ENCODE measurements at places on chromosomes 2 and 18.

DNA sequence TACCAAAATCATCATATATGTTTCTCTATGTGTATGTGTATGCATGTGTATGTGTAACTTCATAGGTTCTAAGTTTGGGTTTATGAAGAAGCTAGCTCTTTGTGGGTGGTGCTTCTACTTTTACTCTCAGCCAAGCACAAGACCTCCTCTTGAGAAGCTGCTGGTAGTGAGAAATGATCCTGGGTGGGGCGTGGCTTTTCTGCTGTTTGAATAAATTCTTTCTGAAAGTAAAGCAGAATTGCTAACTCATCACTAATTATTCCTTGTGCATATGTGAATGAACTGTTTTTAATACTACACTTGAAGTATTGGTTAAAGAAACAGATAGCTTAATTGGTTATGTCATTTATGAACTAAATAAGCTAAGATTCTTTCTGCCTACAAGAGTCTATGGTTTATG, 7.6 kb upstream of the GAREM1 start:
- no peak for DNase-seq

- DNase-seq: no peak
Observed at GRCh38 chr2:192157776-192158175, 37.0 kb downstream of the TMEFF2 start.

DNA sequence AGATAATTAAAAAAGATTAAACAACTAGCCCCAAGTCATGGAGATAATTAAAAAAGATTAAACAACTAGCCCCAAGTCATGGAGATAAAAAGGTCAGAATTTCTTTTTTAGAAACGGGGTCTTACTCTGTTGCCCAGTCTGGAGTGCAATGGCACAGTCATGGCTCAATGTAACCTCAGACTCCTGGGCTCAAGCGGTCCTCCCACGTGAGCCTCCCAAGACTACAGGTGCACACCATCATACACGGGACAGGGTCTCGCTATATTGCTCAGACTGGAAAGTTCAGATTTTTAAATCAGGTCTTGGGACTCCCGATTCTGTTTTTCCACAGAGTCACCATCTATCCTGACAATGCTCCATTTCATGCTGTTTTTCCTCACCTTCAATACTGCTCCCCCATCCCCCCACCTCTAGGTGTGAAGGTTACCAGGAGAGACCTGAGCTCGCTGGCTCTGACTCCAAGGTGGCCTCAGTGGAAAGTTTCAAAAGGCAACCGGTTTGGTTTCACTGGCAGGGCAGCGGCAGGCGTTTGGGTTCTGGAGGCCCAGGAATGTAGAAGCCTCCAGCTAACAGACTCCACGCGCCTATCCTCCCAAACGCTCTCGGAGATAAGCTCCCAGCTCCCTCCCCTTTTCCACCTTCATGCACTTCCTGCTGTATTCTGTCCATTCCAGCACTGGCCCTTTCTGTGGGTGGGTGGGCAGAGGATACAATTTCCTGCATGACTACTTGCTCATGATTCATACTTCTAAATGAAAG, 2.9 kb upstream of the SEMA4C start:
- DNase-seq: no peak

DNA sequence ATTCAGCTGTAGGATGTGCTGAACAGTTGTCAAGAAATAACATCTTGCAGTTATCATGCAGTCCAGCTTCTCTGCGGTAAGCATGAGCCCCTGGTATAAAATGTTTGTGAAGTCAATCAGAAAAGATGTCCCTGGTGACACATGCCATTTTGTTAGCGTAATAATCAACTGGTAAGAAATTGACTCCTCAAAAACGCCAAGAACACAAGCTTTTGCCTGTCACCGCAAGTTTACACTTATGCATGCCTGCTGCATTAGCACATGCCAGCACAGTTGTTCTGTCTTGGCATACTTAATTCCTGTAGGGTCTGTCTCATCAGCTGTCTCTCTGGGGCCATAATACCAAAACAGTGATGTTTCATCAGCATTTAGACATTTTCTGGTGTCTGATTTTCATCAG, 524.8 kb upstream of the DSEL start:
- no peak for DNase-seq

DNA sequence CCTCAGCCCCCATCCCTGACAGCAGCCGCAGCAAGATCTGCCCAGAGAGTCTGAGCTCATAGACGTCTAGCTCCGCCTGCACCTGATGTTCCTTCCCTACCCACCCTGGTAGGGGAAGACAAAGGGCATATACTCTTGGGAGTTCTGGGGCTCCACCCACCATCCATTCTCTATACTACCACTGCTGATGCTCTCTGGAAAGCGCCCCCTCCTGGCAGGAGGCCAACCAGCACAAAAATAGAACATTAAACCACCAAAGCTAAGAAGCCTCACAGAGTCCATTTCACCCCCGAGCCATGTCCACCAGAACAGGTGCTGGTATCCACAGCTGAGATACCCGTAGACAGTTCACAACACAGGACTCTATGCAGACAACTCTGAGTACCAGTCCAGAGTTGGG, 662.6 kb upstream of the FAM98A start:
- no peak for DNase-seq

GRCh38 chr2:28442328-28442727, 49.7 kb downstream of the FOSL2 start:
- no peak for DNase-seq

DNA sequence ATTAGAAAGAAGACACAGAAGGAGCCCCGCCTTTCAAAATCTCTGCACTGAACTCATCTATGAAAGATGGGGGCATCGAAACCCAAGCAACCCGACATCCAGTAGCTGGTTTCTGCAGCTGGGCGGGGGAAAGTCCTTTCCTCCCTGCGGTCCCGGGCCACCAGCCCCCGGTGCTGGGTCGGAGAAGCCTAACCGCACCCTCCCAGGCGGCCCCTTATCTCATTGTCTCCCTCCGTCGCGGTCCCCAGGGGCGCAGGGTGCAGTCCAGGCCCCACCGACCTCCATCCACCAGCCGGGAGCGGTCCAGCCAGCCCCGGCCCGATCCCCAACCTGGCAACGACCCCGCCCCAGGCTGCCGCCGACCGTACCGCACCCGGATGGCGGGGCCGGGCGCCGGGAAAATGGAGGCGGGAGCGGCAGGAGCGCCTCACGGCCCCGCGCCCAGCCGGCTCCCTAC, 452 bp downstream of the RAPH1 start:
- peak; percentile 9 for DNase-seq

GRCh38 chr2:46781468-46782189, 134.0 kb downstream of the MCFD2 start:
- DNase-seq: no peak

GRCh38 chr2:30565851-30566358, 118.9 kb downstream of the LCLAT1 start:
- DNase-seq: no peak

GRCh38 chr2:190136825-190137224, 74.3 kb upstream of the MSTN start:
- no peak for DNase-seq

DNA sequence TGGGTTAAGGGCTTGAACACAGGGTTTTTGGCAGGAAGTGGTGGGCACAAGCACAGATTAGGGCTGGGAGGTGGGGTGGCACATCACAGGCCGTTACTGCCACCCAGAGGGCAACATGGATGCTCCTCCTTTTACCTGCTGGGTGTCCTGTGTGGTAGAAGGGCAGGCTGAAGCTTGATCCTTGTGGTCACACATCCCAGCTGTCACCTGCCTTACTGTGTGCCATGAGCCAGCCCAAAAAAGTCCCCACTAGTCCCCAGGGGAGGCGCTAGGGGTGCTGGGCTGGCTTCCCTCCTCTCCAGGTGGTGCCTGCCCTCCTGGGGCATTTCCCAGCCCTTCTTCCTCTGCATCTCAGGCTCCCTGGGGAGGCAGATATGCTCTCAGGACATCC, 50.5 kb upstream of the ALPP start:
- no peak for DNase-seq

GRCh38 chr2:60488291-60488690, 65.2 kb downstream of the BCL11A start:
- DNase-seq: no peak

GRCh38 chr2:118469103-118469502, 378.3 kb downstream of the EN1 start:
- no peak for DNase-seq

DNA sequence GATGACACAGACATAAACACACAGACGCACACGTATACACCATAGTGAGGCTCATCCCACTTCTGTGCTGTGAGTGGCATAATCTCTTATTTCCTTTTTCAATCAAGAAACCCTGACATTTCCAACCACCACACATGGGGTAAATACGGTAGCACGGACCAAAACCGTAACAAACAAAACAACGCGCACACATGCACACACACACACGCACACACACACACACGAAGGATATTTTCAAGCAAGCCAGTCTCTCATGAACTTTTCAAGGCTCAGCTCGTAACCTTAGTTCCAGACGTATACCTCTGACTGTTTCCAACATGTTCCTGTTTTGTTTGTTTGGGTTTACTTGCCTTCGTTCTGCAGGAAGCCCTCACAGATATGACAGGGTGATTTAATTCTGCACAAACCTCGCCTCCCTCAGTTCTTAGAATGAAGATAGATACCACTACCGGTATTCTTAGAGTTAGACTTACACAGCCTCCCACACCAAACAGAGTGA, 119.8 kb downstream of the BCL2 start:
- DNase-seq: no peak

- DNase-seq: no peak
Observed at GRCh38 chr2:149719695-149720094, 132.1 kb upstream of the MMADHC start.

DNA sequence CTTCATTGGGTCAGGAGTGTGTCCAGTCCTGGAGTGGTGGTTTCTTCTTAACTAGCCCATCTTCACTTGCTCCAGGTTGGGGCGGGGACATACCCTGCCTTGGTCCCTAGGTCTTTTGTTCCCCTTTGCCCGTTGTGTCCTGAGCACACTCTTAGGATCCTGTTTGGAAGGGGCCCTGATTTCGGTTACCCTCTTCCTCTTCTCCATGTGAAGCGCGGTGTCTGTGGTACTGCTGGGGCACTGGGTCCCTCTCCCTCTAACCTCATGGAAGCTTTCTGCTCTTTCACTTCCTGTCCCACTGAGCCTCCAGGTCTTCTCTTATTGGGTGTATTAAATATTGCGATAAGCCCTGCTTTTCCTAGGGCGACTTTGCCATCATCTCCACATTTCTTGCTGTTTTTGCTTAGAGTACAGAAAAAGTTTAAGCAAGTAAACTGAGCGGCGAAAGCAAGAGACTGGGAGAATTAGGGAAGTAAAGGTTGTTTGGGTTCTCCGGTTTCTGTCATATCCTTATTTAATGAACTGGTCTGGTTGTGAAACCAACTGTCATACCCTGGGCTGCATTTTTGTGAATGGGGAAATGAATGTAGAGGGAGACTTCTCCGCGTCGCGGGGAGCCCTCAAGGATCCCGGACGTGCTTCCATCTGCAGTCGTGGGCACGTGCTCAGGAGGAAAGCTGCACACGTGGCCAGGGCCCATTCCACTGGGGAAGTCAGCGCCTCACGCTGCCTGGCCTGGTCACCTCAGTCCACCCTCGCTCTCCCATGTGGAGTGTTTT, 73.8 kb upstream of the B3GNT7 start:
- DNase-seq: no peak

DNA sequence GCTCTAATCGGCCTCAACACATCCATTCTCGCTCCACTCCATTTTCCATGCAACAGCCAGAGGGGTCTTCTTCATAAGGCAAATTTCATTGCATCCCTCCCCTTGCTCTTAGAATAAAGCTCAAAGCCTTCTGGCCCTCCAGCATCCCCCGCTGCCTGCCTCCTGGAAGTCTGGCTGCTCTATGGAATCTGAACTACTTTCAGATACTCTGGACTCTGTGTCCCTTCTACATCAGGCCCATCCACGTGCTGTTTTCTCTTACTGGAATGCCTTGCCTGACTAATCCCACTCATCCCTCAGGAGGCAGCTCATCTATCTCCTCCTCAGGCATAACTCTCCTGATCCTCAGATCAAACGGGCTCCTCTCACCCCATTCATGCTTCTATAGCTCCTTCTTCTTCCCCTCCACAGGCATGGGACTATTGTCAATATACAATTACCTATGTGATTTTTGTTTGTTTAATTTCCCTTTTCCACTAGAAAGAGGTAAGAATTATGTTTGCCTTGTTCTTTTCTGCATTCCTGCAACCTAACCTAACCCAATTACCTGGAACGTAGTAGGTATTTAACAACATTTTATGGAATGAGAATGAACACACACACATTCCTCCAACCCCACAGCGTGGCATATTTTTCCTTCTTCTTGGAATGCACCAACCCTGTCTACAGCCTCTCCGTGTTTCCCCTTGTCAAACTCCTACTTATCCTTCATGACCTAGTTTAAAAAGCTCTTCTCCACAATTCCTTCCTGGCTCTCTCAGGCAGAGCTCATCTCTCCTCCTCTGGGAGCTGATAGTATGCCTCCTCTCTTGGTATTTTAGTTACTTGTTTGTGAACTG, 49.5 kb downstream of the LBH start:
- no peak for DNase-seq

DNA sequence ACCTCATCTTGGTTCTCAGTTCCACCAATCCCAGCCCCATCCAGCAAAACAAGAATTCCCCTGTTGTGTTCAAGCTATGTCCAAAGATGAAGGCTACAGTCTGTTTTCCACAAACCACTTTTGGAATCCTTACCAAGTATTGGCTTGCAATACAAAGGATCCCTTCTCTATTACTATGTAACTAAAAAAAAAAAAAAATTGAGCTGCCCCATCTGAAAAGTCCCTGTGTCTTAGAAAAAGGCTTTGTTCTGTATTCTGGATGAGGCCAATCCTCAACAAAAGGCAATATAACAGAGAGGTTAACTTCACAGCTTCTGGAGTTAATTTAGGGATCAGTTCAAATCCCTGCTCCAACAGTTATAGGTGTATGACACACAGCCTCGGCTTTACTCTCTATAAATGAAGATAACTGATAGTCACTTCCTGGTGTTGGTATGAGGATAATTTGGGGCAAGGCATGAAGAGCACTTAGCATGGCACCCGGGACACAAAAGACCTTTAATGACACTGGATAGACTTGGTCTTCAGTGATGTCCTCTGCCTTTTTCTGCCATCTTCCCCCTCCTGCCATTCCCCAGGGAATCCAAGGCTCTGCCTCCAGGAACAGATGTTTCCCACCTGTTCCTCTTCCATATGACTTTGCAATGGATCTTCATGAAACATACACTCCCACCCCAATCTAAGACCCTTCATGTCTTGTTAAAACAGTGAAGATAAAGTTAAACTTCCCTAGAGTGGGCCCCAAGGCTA, 61.2 kb upstream of the ATL2 start:
- DNase-seq: no peak
